ENCODE measurements at places on chromosomes 13 and 19.

DNA sequence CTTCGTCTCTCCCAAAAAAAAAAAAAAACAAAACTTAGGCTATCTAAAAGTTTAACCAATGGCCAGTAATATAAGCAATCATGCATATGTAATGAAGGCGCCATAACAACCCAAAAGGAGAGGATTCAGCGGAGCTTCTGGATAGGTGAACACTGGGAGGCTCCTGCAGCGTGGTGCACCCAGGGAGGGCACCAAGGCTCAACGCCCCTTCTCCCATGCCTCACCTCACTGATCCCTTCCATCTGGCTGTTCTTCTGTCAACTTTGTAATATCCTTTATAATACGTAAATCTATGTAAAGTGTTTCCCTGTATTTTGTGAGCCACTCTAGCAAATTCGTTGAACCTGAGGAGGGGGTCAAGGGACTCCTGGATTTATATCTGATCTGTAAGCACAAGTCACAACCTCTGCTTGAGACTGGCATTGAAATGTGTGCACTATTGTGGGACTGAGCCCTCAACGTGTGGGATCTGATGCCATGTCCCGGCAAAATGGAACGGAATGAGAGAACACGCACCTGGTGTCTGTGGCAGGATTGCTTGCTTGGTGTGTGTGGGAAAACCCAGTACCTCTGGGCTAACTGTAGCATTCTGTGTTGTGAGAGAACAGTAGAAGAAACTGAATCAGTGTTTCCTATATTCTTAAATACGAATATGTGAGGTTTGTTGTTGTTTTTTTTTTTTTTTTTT, 521 bp upstream of the ZNF665 start:
- DNase-seq: no peak

GRCh38 chr19:38908911-38909310, 3.1 kb downstream of the CCER2 start:
- no peak for DNase-seq

DNA sequence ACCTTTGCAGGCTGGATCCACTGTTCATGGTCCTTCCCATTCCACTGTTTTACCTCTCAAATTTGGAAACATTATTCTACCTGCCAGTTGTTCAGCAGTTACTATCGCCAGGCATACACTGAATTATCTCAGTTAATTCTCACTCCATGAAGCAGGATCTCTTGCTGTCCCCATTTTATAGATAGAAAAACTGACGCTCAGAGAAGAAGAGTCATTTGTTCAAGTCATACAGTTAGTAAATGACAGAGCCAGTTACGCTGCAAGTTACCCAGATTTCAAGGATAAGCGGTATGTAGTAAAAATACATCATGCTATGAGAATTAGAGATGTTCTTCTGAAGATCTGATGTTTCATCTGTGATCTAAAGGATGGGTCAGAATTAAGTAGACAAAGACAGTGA, 40.2 kb upstream of the IGSF23 start:
- no peak for DNase-seq

DNA sequence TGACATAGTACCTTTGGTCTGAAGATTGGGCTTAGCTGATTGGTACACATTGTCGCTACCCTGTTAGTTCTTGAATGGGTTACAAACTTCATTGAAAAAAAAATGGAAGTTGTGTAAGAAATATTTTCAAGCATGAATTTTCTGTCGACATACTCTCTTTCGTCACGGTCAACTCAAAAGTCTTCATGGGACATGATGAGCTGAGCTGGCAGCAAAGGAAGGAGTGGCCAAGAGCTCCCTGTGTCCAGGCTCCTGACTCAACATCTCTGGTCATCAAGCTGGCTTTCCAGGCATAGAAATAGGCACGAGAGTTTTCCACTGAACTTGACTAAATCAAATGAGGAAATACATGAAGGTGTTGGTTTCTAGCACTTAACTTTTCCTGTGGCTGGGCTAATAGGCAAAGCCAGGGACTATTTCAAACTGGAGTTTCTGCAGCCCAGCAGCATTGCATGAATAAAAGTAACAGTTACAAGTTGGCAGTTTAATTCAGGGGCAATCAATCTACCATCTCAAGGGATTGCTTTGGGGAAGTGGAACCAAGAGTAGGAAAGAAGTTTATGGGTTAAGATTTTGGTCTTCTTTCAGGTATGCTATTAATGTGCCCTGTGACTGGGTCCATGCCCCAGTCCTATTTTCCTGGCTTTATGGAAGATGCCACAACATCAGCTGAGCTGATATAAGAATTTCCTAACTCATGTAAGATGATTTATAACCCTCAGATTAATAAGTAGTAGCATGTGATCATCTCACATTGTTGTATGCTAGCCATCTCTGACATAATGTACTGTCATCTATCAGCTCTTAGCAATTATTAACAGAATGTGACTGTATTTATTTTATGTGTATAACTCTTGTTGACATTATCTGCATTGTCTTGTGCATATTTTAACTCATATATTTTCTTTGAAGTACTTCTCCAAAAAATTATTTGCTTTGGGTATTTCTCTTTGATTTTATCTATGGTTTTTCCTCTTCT, 385.8 kb downstream of the DLEU7 start:
- no peak for DNase-seq

GRCh38 chr19:45793876-45794275, 1.2 kb upstream of the DMWD start:
- DNase-seq: no peak
